SHP77 (cell line): ENCODE measurements at places on chromosomes 11 and 22.

DNA sequence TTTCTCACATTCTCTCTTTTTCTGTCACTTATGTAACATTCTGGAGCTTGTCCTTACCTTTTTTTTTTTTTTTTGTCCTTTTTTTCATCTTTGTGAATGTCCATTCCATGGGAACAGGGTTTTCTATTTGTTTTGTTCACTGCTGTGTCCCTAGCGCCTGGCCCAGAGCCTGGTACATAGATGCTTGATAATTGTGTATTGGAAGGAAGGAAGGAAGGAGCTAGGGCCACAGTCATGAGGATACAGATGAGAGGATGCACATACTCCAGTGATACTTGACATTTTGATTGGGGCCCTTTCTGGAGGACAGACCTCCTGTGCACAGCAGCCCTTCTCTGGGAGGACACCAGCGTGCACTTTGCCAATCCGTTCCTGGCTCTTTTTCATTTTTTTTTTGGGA lies 68.9 kb downstream of the KIAA1671 start:
- DNase-seq = no peak

- peak; percentile 73 for DNase-seq
Observed at GRCh38 chr22:28792491-28793383, 7.6 kb downstream of the XBP1 start.

DNA sequence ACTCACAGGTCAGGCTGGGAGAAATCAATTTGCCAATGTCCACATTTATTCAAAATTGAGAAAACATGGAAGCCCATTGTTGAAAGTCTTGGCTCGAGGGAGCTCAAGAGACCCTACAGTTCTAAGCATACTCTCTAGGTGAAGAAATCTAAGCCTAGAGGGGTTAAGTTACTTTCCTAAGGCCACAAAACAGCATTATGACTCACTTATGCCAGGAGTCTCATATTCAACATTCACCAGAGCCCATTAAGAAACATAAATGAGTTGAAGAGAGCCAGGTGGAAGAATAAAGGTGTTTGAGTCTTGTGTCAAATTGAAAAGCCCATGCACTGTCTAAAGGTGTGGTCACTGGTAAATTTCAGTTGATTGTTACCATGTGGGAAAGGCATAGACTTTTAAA lies 108.1 kb downstream of the INSC start:
- DNase-seq = no peak

- no peak for DNase-seq
Observed at GRCh38 chr22:25030636-25031035, 78.1 kb downstream of the KIAA1671 start.

- DNase-seq = no peak
Observed at GRCh38 chr22:39773976-39774539, 119.5 kb downstream of the ENTHD1 start.

DNA sequence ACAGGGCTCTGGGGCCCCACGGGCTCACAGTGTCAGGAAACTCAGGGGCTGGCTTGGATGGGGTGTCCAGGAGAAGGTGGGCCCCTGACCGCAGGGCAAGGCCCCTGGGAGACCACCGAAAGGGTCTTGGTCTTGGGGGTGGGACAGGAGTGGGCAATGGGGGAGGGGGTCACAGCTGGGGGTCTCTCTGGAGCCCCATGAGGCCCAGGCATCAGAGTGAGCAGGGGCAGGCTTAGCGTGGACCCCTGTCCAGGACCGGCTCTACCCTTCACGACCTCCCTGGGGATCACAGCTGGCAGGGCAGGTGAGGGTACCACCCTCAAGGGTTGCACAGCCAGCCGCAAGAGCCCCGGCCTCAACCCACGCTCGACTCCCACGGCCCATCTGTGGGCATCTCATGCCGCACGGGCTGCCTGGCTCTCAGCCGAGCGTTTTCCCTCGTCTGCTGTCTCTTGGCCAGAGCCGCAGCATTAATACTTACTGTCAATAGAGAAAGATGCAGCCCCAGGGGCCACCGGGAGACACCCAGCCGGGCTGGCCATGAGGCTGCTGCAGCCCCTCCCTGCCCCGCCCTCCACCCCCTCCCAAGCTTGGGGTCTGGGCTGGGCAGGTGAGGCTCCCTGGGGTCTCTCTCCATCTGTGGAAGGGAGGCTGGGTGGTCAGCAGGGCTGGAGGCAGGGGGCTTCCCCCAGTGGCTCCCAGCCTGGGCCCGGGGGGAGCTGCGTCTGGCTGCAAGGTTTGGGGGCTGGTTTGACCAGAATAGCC lies 662 bp downstream of the MUC5B start:
- no peak for DNase-seq

- DNase-seq = no peak
Observed at GRCh38 chr22:24968066-24968561, 15.6 kb downstream of the KIAA1671 start.

GRCh38 chr22:38923463-38924346 lies 33.7 kb upstream of the APOBEC3A start:
- DNase-seq = peak; percentile 87

DNA sequence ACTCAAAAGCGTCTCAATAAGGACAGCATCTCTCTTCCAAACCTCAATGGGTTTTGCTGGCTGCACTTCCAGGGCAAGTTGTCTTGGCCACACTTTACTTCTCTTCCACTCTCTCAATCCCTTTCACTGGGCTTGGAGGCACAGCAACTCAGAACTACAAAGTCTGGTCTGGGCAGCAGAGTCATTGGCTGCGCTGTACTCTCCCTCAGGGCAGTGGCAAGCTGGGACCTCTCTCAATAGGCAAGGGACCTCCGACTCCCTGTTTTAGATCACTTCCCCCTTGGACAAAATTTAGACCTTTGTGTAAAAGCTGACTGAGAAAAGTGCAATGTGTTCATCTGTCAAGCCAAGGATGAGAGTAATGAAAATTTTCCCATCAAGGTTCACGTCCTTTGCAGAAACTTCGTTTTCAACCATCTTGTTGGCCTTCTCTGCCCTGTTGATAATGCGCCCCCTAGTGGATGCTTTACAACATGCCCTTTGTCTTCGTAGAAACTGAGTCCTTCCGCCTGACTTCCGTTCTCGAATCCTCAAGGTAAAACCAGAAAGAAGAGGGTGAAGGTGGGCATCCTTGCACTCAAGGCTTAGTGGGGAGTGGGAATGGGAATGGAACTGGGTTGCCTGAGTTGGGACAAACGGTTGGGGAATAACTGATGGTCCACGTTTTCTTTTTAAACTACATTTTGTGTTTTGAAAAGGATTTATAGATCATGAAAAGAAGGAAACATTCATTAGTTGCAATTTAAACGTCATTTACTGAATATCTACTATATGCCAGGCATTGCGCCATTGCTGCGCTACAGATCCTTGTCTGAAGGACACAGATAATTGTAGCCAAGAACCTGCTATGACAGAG lies 99.1 kb downstream of the CD44 start:
- peak; percentile 35 for DNase-seq

DNA sequence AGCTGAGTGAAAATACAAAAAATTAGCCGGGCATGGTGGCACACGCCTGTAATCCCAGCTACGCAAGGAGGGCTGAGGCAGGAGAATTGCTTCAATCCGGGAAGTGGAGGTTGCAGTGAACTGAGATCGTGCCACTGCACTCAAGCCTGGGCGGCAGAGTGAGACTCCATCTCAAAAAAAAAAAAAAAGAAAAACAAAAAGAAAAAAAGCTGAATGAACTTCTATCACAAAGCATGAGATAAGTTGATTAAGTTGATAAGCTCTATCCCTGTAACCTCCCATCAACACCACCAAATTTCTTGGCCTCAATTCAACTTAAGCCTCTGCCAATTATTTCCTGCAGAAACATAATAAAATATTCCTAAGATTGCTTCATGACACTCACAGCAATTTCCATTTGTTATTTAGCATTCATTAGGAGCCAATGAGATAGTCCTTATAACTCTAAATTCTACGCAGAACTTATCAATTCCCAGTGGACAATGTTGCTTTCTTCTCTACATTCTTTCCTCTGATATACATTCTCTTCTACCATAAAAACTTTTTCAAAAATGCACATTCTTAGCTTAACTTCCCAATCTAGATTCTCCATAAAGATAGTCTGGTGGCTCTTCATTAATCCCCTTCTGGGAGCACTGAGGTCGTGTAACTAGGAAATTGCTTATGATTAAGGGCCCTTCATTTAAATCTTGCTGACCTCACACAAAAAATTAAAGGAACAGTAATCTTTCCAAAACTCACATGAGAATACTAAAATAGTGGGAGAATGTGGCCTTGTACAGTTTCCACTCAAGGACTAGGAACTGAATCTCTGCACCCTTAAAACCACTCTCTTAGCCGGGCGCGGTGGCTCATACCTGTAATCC lies 2.9 kb downstream of the AMBRA1 start:
- DNase-seq = no peak

- DNase-seq = peak; percentile 18
Observed at GRCh38 chr11:19164230-19164855, 37.4 kb downstream of the CSRP3 start.

GRCh38 chr11:57368106-57368844 lies 12.7 kb downstream of the PRG3 start:
- no peak for DNase-seq

DNA sequence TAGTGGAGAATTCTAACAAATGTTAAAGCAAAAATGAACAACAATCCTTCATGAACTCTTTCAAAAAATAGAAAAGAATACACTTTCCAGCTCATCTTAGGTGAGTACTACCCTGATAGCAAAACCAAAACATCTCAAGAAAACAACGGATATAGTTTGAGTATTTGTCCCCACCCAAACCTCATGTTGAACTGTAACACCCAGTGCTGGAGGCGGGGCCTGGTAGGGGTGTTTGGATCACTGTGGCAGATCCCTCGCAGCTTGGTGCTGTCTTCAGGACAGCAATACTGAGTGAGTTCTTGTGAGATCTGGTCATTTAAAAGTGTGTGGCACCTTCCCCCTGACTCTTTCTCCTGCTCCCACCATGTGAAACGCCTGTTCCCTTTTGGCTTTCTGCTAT lies 27.0 kb downstream of the NCAPD3 start:
- no peak for DNase-seq

DNA sequence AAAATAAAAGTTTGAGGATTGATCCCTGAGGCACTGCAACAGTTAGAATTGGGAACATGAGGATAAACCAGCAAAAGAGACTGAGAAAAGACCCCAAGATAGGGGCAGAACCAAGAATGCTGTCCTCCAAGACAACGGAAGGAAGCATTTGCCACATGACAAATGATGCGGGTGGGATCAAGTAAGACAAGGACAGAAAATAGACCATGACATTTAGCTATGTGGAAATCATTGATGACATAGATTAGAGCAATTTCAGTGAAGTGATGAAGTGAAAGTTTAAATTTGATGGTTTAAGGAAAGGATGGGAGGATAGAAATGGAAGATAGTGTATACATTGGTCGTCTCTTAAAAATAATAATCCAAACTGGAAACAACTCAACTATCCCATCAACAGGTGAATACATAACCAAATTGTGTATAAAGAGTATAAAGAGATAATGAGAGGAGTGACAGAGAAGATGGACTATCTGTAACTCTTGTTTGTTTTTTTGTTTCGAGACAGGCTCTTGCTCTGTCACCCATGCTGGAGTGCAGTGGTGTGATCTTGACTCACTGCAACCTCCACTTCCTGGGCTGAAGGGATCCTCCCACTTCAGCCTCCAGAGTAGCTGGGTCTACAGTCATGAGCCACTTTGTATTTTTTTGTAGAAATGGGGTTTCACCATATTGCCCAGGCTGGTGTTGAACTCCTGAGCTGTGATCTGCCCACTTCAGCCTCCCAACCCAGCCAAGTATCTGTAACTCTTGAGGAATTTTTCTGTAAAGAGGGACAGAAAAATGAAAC lies 48.7 kb upstream of the FDX1 start:
- no peak for DNase-seq

DNA sequence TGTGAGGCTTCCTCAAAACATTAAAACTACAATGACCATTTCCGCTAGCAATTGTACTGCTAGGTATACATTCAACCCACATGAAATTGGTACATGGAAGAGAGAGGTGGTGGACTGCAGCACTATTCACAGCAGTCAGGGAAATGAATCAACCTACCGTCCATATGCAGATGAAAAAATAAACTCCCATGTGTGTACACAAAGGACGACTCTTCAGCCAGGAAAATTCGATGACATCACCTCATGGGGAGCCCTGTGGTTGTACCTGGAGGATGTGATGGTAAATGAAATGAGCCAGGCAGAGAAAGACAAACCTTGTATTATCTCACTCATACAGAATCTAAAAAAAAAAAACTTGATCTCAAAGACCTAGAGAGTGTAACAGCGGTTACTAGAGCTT lies 23.3 kb downstream of the RFPL3 start:
- peak; percentile 13 for DNase-seq

- no peak for DNase-seq
Observed at GRCh38 chr11:121589946-121590537, 137.3 kb upstream of the SORL1-AS1 start.

- DNase-seq = no peak
Observed at GRCh38 chr11:9377036-9377435, 7.4 kb upstream of the IPO7 start.

DNA sequence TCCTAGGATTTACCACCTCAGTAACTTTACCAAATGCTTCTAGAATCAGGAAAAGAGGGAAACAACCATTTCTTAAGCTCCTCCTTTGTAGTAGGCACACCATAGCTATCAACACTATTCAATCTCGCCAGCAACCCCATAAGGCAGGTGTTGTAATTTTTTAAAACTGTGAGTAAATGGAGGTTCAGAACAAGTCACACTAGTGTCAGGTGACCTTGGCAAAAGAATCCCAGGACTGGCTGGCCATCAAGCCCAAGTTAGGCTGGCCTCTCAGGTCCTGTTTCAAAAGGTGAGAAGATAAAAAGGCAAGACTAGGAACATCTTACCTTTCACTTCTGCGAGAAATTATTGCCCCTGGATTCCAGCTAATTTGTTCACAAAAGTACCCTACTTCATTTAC lies 713 bp downstream of the TOP3B start:
- no peak for DNase-seq

DNA sequence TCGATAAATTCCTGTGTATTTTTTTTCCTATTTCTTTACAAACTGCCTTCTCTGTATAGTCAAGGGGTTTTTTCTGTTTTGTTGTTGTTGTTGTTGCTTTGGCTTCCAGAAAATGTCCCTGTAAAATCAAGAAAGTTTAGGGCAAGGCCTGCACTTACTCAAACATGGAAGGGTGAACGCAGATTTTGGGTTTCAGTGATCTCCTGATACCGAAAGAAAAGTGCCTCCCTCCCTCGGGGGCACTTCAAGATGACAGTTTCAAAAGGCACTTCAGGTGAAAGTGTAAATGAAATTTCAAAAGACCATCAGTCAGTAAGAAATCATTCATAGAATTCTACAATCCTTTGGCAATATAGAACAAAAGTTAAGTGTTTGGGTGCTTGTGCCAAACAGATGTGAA lies 43.4 kb upstream of the TMPRSS4 start:
- no peak for DNase-seq

DNA sequence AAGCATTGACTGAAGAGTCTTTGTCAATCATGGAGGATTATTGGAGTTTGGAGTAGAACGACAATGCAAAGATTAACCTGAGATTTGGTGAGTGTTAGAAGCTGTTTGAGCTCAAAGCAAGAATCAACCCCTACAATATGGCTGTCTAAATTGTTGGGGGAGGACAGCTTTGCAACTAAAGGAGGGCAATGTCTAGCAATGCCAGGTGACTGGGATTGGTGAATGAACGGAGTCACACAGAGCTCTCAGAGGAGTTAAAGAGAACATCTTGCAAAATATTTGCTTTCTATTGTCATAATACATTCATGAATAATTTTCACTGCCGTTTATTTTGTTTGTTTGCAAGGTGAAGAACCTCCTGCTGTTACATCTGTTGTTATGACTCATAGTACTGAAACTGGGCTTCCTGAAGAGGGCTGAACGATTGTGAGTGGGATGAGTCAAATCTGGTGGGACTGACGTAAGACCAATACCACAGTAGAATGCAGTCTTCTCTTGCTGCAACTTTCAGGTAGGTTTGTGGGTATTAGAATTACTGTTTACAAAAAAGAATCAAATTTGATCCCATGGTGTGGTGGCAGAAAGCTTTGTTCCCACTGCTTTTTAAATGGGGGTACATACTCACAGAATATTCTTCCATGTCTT lies 281.9 kb downstream of the CADM1 start:
- peak; percentile 85 for DNase-seq
